ENCODE measurements at places on chromosomes 2 and 18. TPM values are rescaled to one million over a fixed set of nuclear protein-coding genes. Genes with fewer than 3 reads are reported as not detected.

LRATD1 gene
- 0.11 TPM for total RNA-seq

HOXD12 gene
- not detected for total RNA-seq

SKOR2 gene
- total RNA-seq, result not detected

PKDCC gene
- total RNA-seq, result not detected

ATG4B gene
- 75.3 TPM for total RNA-seq

HOXD4 gene
- total RNA-seq, result not detected

HDHD2 gene
- 28.8 TPM for total RNA-seq

RUFY4 gene
- 0.38 TPM for total RNA-seq

ANO7 gene
- 0.60 TPM for total RNA-seq

LYG2 gene
- total RNA-seq, result not detected

EPB41L3 gene
- 1.1 TPM for total RNA-seq

LYPD6B gene
- not detected for total RNA-seq

UGT1A6 gene
- total RNA-seq, result 0.24 TPM

ALKAL2 gene
- total RNA-seq, result not detected

AFF3 gene
- 2.6 TPM for total RNA-seq

MAP3K19 gene
- total RNA-seq, result not detected

LOXHD1 gene
- total RNA-seq, result not detected

All from activated T-cell treated with anti-CD3 and anti-CD28 coated beads, Interleukin-2, amount 50 U/mL, for 4 hours (primary cell).